Suprapubic skin (tissue), 4 donors: ENCODE measurements at places on chromosomes 7 and 10.

- DNase-seq, result peak; percentile 34
Measured at GRCh38 chr10:85608706-85609105, 757.9 kb downstream of the GRID1 start.

- no peak for DNase-seq
Measured at GRCh38 chr7:45983720-45984255, 62.7 kb upstream of the IGFBP3 start.

DNA sequence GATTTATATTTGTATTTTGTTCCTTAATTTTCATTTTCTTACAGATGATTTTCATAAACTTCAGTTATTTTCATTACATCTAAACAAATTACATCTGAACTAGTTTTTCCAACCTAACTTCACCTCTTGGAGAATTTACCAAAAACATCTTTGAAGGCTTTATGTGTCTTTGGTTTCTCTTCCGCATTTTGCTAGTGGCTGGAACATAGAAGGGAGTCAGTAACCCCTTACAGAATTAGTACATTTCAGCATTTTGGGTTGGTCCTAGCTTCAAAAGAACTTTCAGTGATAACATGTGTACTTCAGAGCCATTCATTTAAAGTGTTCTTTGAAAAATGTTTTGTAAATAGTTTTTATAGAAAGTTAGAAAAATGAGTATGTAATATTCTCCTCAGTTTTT, 169.8 kb upstream of the MTPN start:
- no peak for DNase-seq

DNA sequence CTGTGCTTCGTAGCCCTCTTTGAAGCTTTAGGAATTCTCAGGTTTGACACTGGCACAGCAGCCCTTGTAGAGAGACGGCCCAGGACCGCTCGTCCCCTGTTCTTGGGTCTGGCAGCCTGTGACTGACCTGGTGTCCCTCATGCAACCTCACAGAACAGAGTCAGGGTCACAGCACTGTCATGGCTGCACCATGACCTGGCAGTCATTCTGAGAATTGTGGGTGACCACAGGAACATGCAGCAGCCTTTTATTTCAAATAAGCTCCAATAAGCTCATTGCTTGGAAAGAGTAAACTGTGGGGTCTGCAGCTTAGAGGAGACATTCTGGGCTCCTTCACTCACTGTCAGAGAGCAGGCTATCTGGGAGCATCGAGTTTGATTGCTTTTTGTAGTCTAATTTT, 42.5 kb downstream of the MYO1G start:
- DNase-seq, result no peak

DNA sequence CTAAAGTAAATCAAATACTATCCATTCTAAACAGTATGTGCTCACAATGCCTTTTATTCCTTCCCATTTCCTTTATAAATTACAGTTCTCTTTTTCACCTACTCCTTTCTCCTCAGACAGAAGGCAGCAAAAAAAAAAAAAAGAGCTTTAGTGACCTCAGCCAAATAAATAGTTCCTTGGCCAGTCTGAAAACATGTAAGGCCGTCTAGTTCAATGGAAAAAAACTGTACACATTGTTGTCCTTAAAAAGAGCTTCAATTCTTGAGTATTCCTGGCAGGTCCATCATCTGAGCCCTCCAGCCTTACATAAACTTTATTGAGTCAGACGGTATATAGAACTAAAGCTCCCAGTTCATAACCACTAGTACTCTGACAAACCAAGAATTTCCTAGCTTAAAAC, 185.4 kb downstream of the CACNA2D1 start:
- DNase-seq, result no peak

- no peak for DNase-seq
Measured at GRCh38 chr7:64807731-64808365, 13.6 kb downstream of the ZNF138 start.

GRCh38 chr7:138575897-138576428, 115.9 kb downstream of the TRIM24 start:
- DNase-seq, result no peak

DNA sequence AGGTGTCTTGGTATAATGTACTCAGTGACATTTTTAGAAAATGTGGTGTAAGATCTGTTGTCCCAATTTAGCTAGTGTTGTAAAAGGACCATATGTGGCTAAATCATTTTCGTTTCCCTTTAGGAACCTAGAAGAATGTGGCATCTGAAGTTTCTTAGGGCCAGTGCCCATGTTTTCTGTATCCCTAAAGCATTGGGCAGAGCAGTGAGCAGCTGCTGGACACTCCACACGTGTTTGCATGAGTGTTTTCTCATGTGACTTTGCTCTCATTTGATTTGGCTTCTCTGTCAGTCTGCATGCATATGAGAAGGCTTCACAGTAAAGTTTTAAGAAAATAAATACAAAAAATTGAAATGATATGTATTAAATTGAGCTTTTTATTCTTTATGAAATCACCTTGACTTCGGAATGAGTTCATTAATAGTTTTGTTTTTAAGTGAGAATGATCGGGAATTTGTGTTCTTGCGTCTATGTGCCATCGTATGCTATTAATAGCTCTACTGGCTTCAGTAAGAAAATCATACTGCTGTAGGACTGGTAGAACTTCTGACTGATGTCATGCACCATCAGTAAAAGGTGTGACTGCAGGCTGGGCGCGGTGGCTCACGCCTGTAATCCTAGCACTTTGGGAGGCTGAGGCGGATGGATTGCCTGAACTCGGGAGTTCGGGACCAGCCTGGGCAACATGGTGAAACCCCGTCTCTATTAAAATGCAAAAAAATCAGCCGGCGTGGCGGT, 61.3 kb downstream of the RBM33 start:
- no peak for DNase-seq

GRCh38 chr10:69772933-69773704, 28.6 kb upstream of the COL13A1 start:
- DNase-seq, result no peak

DNA sequence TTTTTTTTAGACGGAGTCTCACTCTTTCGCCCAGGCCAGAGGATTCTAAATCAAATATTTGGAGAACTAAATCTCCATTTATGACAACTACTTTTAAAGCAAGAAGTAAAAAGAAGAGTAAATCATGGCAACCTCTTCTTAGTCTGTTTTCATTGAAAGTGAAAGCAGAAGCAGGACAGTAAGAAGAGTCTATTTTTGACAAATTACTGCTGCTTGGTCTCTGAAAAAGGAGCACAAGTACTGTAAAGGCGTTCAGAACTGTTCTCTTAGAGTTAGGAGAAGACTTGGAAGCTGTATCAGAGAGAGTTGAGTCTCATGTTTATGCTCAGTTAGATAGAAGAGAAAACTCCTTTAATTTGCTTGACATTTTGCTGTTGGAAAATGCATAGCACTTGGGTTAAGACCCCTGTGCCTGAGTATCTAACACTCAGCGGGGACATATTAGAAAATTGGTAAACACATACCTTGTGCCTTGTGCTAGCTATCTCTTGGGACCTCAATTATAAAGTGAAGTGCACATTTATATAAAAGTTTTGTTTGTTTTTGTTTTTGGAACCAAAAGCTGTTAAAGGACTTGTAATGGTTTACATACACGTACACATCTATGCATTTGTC, 433.0 kb downstream of the ANKRD7 start:
- DNase-seq, result no peak

DNA sequence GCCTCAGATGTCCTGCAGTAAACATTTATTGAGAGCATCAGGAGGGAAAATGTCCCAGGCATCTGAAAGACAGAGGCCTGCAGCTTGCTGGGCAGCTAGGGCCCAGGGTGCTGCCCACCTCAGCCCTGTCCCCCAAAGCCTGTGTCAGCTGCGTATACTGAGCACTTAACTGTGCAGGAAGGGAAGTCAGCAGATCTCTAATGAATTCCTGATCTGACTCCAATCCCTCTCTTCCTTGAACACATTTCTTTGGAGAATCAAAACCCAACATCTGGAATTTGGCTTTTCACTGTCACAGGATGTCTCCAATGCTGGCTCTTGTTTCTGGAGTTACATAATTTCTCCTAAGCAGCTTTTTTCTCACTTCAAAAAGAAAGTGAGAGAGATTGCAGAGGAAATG, 364.7 kb upstream of the NFE2L3 start:
- no peak for DNase-seq

DNA sequence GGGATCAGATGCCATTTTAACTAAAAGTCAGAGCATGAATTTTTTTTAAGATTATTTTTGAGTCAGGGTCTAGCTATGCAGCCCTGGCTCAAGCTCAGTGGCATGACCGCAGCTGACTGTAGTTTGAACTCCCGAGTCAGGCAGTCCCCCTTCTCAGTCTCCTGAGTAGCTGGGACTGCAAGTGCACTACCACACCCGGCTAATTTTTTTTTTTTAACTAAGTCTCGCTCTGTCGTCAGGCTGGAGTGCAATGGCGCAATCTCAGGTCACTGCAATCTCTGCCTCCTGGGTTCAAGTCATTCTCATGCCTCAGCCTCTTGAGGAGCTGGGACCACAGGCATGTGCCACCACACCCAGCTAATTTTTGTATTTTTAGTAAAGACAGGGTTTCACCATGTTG, 7.8 kb downstream of the TAS2R41 start:
- no peak for DNase-seq

DNA sequence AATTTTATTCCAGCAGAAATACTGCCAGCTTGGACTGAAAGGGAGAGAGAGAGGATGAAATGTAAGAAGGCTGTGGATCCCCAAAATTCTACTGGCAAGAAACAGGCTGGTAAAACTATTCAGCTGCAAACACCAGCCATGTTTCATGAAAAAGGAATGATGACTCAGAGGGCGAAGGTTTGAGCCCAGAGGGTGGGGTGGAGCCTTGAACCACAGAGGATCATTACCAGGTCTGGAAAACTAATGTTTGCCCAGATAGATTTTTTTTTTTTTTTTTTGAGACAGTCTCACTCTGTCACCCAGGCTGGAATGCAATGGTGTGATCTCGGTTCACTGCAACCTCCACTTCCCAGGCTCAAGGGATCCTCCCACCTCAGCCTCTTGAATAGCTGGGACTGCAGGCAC, 41.7 kb upstream of the NRF1 start:
- no peak for DNase-seq

DNA sequence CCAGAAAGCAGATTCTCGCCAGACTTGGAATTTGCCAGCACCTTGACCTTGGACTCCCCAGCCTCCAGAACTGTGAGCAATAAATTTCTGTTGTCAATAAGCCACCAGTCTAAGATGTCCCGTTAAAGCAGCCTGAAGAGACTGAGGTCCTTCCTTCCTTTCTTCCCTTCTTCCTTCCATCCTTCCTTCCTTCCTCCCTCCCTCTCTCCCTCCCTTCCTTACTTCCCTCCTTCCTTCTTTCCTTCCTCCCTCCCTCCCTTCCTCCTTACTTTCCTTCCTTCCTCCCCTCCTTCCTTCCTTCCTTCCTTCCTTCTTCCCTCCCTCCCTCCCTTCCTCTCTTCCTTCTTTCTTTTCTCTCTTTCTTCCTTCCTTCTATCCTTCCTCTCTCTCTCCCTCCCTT, 66.4 kb downstream of the NPTX2 start:
- DNase-seq, result no peak

DNA sequence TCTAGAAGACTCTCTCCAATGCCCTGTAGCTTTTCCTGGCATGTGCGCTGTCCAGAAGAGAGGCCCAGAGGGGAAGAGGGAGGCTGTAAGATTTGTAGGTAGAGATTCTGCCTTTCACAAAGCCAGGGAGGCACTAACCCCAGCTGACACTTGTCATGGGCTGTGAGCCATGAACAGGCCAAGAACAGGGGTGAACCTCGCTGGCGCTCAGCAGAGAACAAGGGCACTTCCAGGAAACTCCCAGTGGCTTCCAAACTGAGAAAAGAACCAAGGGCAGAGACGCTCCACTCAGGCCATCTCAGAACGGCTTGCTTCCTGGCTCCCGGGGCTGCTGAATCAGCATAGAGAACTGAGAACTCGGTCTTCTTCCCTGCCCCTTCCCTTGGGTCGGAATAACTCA, 257.8 kb upstream of the ZNF32 start:
- no peak for DNase-seq

GRCh38 chr10:21401196-21401595, 124.3 kb downstream of the SKIDA1 start:
- DNase-seq, result no peak

GRCh38 chr7:83290211-83290610, 127.5 kb upstream of the PCLO start:
- no peak for DNase-seq

- no peak for DNase-seq
Measured at GRCh38 chr10:55734112-55734511, 626.9 kb downstream of the ZWINT start.

- DNase-seq, result no peak
Measured at GRCh38 chr10:76086761-76087639, 655.6 kb downstream of the LRMDA start.

GRCh38 chr7:29641651-29642050, 78.0 kb downstream of the PRR15 start:
- no peak for DNase-seq

DNA sequence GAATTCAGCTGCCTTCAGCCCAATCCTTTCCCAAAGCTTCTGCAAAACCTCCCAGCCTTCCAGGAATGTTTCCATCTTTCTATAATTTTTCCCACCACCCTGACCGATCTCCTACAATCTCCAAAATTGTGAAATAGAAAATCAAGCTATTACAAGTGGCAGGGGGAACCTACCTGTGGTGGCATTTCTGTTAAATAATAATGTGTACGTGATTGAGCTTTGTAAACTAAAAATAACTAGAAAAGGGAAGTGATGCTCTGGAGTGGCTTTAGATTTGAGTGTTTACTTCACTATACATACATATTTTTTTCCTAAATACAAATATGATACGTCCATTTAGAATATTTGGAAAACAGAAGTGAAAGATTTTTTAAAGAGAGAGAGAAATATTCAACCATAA, 593.6 kb downstream of the GRM8 start:
- no peak for DNase-seq

DNA sequence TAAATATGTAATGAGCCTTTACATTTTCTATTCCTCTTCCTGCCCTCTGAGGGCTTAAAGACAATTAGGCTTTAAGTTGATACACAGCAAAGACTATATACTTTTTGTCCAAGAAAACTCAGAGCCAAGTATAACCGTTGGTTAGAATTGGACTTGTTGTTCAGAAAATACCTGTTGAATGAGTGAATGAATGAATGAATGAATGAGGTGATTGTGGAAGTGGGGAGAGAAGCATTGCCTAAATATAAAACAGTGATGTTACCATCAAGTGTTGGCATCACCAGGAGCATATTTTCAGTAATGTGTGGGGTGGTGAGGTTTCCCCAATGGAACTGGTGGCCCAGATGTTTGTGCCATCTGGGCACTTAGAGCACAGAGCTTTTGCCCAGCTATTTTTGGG, 106.9 kb downstream of the AOAH start:
- no peak for DNase-seq

- DNase-seq, result no peak
Measured at GRCh38 chr10:130934293-130935127, 377.0 kb downstream of the TCERG1L start.

GRCh38 chr7:92875719-92876118, 39.3 kb upstream of the CDK6 start:
- DNase-seq, result no peak

- peak; percentile 29 for DNase-seq
Measured at GRCh38 chr10:341081-341740, 206.0 kb downstream of the ZMYND11 start.
